ENCODE measurements at places on chromosomes 4 and X.
A peak's percentile ranks its signal among the peaks of the same experiment; 100 is the strongest.

DNA sequence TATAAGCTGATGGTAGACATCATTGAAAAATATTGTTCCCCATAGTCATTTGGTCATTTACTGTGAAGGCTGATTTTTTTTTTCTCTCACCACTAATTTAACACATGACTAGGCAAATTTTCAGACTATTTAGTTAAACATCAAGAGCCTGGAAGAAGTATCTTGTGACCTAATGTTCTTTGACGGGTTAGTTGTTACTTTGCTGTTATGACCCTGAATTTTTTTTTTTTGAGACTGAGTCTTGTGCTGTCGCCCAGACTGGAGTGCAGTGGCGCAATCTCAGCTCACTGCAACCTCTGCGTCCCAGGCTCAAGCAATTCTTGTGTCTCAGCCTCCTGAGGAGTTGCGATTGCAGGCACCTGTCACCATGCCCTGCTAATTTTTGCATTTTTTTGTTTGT lies 67.0 kb downstream of the HPF1 start:
- no peak for DNase-seq

DNA sequence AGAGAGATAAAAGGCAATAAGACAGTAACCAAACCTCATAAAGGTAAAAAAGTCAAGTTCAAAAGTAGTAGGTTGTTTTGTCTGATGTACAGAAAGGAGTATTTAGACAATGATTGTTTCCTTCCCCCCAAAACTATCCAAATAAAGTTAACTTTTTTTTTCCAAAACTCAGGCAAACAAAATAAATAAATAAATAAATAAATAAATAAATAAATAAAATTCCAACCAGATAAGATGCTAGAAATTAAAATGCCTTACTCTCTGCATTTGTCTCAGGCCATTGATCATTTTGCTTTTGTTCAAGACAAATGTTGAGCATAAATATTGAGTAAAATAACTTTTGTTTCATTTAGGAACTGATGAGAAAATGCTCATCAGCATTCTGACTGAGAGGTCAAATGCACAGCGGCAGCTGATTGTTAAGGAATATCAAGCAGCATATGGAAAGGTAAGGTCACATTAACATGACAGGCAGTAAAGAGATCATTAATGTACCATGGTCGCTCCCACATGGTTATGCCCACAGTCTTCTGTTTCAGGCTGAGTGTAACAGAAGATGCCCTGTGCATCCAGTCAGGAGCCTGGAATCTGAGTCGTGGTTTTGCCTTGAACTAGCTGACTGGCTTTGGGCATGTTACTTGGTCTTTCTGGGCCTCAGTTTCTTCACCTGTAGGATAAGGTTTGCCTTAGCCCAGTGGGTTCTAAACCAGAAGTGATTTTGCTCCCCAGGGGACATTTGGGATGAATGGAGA lies 27.3 kb downstream of the ANXA3 start:
- DNase-seq = no peak

DNA sequence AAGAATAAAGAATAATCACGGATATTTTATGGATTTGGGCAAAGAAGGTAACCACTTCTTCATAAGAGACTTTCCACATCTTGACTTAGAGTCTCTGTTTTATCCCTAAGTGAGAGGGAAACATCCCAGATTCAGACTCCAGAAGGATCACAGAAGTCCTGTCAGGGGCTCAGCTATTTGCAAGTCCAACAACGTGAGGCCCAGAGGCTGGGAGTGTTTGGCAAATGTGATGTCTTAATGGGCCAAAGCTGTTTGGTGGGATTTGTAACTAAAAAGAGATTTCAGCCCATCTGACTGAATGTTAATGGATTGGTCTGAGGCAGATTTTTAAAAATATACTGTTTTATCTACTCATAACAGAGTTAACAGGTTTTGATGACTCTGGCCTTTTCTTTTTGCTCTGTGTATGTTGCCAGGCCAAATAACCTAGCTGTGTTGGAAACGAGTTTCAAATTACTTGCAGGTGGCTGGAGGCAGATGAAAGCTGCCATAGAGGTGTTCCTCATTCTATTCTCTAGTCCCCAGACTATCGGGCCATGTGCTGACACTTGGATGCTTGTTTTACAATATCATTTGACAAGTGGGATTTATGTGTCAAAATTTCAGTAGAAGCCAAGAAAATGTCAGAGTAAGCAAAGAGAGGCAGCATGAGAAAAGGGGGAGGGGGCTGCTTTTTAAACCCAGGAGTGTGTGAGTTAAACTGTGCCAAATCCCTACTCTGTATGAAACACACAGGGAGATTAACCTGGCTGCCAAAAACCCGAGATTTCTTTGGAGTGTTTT lies 330.9 kb downstream of the DCHS2 start:
- DNase-seq = no peak

DNA sequence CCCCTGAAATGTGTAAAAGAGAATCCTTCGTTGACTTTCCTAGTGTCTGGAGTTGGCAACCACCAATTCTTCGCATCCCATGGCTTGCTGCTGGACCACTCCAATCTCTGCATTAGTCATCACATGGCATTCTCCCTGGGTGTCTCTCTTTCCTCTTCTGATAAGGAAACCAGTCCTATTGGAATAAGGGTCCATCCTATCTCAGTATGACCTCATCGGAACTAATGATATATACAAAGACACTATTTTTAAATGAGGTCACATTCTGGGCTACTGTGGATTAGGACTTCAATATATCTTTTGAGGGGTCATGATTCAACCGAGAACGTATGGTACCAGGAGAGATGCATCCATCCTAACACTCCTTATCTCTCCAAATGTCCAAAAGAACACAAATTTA lies 259.1 kb upstream of the CPEB2 start:
- no peak for DNase-seq

GRCh38 chrX:31546126-31546525 lies 474.3 kb upstream of the FTHL17 start:
- DNase-seq = peak; percentile 9

DNA sequence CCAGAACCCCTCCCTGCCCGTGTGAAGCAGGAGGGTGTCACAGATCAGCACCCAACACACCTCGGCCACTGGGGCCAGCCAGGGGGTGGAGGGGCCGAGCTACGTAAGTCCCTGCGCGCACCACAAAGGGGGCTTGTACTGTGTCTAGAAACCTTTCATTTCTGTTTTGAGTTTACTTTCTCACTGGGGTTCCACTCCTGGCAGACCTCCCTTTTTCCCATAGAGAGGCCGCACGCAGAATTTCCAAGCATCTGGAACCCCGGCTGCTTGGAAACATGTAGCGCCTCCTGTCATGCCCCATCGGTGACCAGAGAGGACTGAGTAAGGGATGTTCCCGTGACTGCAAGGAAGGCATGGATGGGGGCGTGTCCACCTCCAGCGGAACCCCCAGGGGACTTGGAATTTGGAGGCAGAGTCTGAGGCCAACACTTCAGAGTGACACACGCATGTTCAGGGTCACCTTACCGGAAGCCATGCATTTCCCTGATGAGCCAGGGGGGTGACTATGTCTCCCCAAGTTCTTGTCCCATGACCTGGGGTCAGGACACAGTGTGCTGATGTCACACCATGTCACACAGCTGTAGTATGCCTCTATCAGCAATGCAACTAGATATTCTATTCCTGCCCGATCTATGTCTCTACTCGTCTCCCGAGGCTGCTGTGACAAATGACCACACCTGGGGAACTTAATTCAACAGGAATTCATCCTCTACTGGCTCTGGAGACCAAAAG lies 105.3 kb downstream of the DHRSX start:
- no peak for DNase-seq

GRCh38 chrX:138908577-138908976 lies 197.1 kb upstream of the FGF13 start:
- DNase-seq = no peak

DNA sequence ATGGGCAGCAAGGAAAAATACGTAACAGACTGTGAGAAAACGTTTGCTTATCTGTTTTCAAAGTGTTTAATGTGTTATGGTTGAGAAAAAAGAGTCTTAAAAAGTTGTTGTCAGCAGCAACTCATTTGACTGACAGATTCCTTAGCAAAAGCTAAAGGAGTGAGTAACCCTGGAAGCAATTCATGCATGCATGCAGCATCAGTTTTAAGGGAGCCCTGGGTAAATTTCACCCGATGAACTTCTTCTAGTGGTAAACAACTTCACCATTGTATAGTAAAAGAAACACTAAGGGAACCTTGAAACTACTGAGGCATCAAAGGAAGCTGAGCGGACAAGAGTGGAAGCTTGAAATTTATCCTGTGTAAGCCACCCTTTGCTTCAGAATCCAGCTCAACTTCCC lies 583.2 kb upstream of the INTU start:
- DNase-seq = no peak

DNA sequence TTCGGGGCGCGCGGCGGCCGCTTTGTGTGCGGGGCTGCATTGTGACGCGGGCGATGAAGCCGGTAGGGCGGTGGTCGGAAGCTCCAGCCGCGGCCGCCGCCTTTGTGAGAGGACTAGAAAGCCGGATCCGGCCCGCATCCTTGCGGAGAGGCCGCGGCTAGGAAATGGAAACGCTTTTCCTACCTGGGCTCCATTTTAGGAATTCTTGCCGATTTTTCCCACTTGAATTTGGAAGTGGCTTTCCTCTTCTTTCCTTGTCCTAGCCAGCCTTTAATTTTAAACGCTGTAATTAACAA lies 708 bp downstream of the TMSB4X start:
- no peak for DNase-seq

- no peak for DNase-seq
Observed at GRCh38 chr4:40846532-40846931, 96.8 kb downstream of the NSUN7 start.

- no peak for DNase-seq
Observed at GRCh38 chr4:115042496-115042895, 70.9 kb downstream of the NDST4 start.

DNA sequence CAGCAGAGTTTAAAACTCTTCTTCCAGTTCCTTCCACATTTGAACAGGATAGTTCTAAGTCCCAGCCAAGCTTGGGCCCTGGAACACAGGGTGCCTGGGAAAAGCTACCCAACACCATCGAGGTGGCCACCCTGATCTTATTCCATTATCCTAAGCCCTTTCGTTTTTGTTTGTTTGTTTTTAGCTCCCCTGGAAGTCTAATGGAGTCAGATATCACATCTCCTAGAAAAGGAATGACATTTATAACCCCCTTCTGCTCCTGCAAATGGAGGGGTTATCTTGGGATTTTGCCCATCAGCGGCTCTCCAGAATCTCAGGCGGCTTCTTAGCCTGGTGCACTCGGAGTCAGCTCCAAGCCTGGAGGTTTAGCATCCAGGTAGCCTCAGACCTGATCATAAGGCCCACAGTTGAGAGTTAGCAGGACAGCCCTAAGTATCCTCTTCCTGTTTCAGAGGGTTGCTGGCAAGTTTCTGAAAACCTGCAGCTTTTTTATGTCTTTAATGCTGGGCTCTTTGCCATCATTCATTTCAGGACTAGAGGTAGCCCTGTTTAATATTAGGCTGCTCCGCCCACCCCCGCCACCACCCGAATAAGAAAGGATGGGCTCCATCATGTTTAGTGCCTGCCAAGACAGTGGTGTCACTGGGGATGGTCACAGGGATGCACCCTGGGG lies 230.0 kb upstream of the LNX1 start:
- no peak for DNase-seq

GRCh38 chr4:6019316-6020263 lies 1.4 kb upstream of the C4orf50 start:
- no peak for DNase-seq

DNA sequence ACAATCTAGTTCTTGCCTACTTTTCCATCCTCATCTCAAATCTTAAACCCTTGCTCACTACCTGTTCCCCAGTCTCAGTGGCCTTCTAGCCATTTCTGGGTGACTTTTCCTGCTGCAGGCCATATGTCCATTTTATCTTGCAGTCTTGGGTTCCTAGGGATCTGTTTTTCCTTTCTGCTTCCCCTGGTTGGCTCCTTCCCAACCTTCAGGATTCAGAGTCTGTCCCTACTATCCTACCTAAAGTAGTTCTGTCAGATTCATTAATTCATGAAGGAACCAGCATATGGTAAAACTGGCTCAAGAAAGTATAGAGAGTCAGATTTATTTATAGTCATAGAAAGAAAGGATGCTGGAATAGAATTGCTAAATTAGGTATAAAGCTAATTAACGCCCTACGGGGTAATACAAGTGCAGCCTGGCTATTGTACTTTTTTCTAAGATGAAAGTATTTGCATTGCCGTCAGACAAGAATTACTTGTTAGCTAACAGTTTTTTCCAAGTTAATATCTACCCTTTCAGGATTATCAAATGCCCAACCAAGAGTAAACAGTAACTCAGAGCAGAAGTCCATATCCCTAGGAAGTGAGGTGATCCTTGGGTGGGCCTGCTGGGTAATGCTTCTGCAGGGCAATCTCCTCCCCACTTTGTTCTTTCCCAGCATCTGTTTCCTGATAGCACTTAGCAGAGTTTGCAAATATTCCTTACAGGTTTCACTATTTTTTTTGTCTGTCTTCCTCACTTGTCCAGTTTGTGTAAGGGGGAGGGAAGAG lies 63.6 kb downstream of the REPS2 start:
- no peak for DNase-seq

DNA sequence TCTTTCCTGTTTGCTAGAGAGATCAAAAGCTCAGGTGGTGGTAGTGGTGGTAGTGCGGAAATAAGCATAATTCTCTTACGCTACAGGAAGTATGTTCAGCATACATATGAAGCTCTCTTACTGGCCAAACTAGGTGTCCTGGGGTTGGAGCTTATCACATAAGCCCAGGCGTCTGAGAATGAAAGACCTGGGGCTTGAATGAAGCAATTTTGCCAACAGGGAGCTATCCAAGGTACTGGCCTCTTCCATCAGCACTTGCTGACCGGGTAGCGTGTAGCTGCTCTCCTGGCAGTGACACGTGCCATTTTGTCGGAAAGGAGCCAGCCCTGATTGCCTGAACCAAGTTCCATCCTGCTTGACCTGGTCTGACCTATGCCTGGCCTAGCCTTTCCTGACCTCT lies 65.9 kb upstream of the HPF1 start:
- DNase-seq = no peak

DNA sequence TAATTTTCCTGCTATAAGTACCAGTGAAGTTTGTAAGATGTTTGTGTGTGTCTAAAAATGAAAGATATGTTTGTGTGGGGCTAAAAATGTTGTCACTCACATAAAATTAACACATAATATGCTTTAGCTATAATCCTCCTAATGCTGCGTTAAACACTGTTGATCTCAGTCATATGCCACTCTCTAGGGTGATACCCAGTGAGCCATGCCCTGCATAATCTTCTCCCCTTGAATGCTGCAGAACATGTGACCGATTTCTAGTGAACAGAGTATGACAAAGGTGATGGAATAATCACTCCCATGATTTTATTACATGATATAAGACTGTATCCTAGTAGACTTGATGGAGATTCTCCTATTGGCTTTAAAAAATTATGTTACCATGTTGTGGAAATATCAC lies 119.1 kb upstream of the EPHA5 start:
- DNase-seq = no peak

GRCh38 chr4:3192827-3193226 lies 56.1 kb upstream of the MSANTD1 start:
- DNase-seq = no peak

DNA sequence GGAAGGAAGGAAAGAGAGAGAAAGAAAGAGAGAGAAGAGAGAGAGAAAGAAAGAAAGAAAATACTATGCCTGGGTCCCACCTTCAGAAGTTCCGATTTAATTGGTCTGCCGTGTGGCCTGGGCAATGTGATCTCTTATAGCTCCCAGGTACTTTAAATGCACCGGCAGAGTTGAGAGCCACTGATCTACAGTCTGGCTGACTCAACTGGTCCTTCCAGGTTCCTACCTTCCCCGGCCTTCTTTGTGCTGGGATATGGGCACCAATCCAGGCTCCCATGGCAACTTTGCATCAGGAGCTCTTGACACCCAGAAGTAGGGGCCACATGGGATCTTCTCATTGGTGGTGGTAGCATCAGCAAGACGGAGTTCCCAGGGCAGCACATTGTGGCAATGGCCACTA lies 186.5 kb upstream of the ATP6AP2 start:
- no peak for DNase-seq

Data from NCI-H446 treated with DMSO at 0.1 percent for 48 hours (cell line).